IMR-90 (cell line): ENCODE measurements at places on chromosomes 16 and 17.
A peak's percentile ranks its signal among the peaks of the same experiment; 100 is the strongest.

- no peak for DNase-seq
Observed at GRCh38 chr17:33500151-33500550, 207.1 kb upstream of the ASIC2 start.

DNA sequence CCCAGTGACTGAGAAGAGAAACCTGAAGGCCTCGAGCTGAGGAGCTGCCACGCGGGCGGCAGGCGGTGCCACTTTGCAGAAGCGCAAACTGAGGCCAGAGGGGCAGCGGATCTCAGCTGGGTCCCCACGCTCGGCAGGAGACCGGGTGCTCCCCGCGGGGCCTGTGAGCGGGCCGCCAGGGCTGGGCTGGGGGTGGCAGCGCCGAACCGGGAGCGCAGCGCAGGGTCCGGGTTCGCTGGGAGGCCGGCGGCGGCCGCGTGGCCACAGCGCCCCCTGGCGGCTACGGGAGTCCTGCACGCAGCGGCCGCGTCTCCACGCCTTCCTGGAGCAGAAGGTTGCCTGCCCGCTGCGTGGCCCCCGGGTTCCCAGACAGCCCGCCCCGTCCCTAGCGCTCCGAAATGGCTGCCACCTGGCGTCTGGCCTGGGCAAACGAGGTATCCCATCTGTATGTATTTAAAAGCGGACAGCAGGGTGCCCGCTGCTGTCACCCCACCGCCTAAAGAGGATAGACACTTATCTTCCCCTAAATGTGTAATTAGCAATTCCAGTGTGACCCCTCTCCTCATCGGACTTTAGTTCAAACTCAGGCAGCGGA is 96.1 kb upstream of the CDH5 start:
- DNase-seq = peak; percentile 54

- no peak for DNase-seq
Observed at GRCh38 chr16:73288520-73288919, 240.6 kb upstream of the ZFHX3 start.

DNA sequence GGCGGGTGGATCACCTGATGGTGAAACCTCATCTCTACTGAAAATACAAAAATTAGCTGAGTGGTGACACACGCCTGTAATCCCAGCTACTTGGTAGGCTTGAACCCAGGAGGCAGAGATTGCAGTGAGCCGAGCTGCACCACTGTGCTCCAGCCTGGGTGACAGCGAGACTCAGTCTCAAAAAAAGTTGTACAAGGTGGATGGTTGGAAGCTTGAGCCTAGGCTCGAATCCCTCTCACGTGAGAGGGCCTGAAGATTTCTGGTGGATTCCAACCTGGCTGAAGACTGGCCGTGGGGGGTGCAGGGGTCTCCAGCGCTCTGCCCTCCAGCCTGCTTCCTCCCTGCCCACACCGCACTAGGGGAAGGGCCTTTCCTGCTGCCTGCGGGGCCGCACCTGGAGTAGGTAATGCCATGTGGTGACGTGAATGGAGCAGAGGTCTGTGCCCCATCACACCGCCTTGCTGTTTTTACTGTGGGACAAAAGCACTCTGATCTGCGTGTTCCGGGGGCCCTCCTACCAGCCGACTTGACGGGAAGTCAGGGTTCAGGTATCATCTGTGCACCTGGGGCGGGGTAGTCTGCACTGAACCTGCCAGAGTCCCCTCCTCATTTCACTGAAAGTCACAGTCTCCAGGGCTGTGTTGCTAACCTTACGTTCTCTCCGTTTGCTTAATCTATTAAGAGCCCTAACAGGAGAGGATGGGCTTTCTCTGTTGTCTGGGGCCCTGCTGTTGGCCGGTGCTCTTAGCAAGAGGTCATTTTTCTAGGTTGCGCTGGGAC is 4.2 kb downstream of the RPL13 start:
- DNase-seq = no peak

- no peak for DNase-seq
Observed at GRCh38 chr16:79250502-79251098, 349.9 kb downstream of the MAF start.

DNA sequence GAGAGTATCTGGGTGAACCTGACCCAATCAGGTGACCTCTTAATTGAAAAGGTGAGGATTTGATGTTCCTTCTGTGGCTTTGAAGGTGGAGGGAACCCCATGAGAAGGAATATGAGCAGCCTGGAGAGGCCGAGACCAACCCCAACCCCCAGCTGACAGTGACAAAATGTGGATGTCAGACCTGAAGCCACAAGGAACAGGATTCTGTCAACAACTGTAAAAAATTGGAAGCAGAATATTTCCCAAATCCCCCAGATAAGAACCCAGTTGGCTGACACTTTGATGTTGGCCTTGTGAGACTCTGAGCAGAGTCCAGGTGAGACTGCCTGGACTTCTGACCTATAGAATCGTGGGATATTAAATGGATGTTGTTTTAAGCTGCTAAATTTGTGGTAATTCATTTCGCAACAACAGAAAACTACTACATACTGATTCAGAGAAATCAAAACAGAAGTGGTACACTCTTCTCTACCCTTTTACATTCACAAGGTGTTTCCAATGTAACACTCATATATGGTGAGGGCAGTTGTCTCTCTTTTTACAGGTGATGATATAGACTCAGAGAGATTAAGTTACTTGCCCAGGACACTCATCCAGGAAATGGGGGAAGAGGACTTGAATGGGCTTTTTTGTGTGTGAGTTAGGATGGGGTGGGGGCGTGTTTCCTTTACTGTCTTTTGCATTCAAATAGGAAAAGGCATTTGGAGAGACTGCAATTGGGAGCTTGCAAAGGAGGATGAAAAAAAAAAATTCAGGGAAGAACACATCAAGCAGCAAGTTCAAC is 29.8 kb upstream of the SALL1 start:
- DNase-seq = no peak

DNA sequence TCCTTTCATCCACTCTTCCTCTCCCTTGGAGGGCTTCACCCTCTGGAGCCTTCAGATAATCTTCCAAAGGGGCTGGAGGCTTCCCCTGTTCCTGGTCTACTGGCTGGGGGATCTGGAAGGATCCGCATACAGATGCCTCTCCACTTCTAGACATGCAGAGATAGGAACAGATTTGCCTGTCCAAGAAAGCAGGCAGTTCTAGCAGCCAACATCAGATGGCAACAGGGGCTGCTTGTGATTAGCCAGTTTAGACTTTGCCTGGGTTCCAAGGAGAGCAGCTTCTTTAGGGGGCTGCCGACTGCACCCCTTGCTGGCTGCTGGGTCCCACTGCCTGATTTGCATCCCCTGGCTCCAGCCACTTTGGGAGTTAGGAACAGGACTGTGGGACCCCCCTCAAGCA is 6.2 kb upstream of the CD300A start:
- no peak for DNase-seq

- no peak for DNase-seq
Observed at GRCh38 chr17:16908273-16908672, 63.6 kb downstream of the TNFRSF13B start.

DNA sequence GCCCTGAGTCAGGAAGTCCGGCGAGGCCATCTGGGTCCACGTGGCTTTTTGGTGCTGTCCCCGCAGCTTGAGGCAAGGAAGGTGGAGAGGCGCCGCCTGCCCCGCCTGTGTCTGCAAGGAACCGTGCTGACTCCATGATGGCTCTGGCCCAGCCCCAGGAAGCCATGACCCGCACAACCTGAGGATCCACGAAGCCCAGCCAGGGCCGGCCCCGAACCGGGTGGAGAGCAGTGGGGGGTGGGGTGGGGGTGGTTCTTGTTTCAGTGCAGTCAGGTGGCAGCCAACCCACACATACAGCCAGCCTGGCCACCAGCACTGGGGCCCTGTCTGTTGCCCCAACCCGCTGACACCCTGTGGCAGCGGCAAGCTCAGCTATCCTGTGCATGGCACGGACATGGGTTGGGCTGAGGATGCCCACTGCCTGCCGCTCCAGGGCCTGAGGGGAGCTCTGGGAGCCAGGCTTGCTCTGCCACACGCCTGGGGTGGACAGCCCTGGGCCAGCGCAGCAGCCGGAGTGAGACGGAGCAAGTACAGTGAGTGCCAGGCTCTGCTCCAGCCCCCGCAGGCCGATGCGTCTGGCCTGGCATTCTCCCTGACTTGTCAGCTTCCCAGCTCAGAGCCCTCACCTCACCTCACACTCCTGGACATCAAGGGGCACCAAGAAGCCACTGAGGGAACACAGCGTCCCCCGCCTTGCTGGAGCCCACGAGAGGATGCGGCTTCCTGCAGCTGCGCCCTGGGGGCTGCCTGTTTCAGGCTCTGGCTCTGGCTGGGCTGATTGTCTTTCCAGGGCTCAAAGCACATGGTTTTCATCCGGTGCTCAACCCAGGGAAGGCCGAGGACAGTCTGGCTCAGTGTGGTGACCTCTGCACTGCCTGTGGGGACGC is 68.8 kb downstream of the LMF1 start:
- DNase-seq = no peak

DNA sequence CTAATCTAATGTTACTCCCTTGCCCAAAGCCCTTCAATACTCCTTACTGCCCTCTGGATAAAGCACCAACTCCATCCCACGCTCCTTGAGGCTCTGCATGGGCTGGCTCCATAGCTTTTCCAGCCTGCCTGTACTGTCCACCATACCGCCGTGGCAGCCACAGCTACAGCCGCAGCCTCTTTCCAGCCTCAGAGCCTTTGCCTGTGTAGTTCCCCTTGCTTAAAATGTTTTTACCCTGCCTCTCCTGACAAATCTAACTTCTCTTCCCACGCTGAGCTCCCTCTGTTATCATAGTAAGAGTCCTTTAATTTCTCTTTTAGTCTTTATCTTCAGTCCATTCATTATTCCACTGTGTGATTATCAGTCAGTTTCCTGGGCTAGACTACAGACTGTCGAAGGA is 22.0 kb downstream of the TEX14 start:
- DNase-seq = no peak

- DNase-seq = no peak
Observed at GRCh38 chr16:51562891-51563290, 411.8 kb upstream of the SALL1 start.

- DNase-seq = no peak
Observed at GRCh38 chr16:24974859-24975258, 40.3 kb downstream of the ARHGAP17 start.

DNA sequence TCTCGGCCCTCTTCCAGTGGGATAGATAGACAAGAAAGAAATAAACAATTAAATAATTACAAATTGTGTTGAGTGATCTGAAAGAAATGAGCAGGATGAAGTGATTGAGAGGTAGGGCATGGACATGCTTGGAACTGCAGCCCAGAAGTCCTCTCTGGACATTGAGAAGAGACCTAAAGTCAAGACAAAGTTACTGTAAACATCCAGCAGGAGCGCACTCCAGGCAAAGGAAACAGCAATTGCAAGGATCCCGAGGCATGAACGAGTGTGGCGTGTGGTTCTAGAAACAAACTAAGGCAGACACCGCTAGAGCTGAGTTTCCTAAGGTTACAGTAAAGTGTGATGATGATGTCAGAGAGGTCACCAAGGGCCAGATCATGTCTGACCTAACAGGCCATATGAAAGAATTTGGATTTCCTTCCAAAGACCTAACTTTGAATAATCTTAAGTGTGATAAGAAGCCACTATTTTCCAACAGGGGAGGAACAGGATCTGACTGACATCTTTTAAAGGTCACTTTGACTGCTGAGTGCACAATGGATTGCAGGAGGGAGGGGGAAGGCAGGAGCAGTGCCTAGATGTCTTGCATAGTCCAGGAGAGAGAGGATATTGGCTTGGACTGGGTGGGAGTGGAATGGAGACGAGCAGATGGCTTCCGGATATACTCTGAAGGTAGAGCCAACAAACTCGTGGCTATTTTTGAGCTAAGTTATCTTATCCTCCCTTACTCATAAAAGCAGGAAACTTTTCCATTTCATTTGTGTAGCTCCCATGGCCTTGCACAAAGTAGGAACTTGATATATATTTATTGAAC is 19.0 kb downstream of the ABCC12 start:
- no peak for DNase-seq

GRCh38 chr17:65092262-65092661 is 35.7 kb upstream of the GNA13 start:
- peak; percentile 43 for DNase-seq

DNA sequence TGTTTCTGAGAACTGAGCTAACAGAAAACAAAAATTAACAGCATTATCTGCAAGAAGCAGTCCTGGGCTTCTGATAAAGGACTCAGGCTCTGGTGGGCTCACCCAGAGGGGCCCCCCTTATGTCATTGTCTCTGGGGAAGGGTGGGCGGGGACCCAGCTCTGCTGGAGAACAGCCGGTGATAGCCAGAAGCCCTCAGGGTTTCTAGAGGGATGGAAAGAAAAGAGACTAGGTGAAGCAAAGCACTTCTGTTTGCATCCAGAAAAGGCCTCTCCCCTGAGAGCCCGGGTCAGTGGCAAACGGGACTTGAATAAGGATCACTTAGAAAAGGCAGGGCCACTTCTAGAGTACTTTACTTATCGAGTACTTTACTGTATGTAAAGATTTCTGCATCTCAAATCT is 7.0 kb upstream of the CDC42EP4 start:
- DNase-seq = no peak

DNA sequence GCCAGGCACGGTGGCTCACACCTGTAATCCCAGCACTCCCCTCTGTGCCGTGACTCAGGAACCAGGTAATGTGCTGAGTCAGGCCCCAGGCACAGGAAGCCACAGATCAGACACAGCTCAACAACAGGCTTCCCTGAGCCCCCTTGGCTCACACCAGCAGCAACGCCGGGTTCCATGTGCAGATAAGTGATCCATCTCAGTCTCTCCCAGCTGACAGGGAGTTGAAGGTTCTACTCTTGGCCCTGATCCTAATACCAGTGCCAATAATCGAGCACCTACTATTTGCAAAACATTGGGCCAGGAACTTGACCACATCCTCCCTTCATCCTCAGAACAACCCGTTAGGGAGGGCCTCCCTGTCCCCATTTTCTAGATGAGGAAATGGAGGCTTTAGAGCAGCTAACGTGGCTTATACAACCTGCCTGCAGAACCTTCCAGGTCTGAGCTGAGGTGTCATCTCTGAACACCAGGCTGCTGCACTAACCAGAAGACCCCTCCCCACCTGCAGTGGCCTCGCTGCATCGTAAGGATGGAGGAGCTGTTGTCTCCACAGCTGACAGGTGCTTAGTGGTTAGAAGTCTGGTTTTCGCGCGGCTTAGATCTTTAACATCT is 64.8 kb upstream of the AMZ2 start:
- no peak for DNase-seq

- no peak for DNase-seq
Observed at GRCh38 chr17:6162892-6163291, 92.7 kb downstream of the WSCD1 start.

- DNase-seq = peak; percentile 72
Observed at GRCh38 chr16:67260426-67261063, 11.8 kb downstream of the SLC9A5 start.

DNA sequence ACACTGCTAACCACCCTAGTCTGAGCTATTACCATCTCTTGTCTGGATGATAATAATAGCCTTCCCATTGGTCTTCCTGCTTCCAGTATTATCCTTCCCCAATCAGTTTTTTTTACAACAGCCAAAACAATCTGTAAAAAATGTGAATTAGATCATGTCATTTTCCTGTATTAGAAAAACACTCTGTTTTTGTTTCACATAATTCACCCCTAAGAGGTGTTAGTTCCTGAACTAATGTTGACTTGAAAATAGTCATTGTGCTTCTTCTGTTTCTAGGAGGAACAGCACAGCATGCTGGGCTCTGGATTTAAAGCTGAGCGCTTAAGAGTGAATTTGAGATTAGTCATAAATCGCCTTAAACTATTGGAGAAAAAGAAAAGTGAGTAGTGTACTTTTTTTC is 20.0 kb downstream of the IST1 start:
- no peak for DNase-seq

GRCh38 chr17:79993390-79994227 is 42.1 kb downstream of the TBC1D16 start:
- DNase-seq = peak; percentile 94
